ENCODE measurements at places on chromosomes 2 and 18.

DNA sequence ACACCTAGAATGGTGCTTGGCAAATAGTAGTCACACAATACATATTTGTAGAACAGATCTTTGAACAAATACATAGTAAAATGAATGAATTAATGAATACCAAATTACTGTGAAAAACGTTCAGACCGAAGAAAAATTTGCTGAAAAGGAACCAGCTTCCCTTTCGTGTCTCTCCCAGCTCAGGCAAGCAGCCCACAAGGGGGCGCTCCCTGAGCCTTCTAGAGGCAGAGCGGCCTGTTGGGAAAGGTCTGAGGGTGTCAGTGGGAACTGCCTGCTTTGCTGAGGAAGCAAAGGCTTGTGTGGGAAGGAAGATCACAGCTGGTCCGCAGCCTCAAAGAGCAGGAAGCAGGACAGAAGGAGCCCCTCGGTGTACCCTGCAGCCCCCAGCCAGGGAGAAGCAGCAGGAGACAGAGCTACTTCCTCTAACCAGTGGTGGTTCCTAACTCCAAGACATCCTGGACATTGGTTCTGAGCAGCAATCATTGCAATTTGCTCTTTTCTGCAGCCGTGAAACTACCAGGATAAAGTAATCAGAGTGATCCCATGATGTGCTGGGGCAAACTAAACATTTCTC lies 231.1 kb downstream of the ANKRD30B start:
- DNase-seq: peak; percentile 70

- no peak for DNase-seq
Measured at GRCh38 chr2:208024091-208024490, 1.2 kb downstream of the PLEKHM3 start.

DNA sequence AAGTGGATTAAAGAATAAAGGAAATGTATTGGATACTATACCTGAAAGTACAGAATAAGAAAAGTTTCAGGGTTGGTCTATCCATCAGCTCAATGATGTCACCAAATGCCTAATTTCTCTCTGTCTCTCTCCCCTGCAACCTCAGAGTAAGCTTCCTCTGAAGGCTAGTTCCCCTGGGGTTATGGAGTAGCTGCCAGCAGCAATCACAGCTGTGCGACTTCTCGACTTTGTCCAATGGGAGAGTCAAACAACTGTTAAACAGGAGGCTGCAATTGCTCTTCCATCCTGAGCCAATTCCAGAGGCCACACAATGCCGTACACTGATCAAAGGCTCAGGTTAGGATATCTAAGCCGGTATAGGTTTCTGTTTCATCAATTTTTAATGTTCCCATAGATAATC lies 95.3 kb upstream of the FANCL start:
- DNase-seq: no peak

GRCh38 chr2:26086779-26087178 lies 52.9 kb downstream of the RAB10 start:
- peak; percentile 33 for DNase-seq
